Cardiac fibroblast (primary cell): ENCODE measurements at places on chromosomes 1 and 21.

DNA sequence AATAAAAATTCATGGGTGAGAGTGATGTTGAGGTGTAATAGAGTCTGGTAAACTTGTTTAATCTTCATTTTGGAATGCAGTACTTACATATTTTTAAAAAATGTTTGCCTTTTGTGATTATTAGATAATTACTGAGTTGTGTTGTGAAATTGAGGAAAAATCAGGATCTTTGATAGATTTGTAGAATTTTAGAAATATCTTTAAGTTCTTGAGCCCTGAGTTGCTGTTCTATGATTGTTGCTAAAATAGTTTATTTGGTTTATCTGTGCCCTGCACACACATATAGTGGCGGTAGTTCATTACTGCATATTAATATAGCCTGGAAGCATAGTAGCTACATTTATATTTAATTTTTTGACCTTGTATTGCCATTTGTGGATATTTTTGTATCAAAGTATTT, 1.6 kb downstream of the B3GALT2 start:
- no peak for DNase-seq

DNA sequence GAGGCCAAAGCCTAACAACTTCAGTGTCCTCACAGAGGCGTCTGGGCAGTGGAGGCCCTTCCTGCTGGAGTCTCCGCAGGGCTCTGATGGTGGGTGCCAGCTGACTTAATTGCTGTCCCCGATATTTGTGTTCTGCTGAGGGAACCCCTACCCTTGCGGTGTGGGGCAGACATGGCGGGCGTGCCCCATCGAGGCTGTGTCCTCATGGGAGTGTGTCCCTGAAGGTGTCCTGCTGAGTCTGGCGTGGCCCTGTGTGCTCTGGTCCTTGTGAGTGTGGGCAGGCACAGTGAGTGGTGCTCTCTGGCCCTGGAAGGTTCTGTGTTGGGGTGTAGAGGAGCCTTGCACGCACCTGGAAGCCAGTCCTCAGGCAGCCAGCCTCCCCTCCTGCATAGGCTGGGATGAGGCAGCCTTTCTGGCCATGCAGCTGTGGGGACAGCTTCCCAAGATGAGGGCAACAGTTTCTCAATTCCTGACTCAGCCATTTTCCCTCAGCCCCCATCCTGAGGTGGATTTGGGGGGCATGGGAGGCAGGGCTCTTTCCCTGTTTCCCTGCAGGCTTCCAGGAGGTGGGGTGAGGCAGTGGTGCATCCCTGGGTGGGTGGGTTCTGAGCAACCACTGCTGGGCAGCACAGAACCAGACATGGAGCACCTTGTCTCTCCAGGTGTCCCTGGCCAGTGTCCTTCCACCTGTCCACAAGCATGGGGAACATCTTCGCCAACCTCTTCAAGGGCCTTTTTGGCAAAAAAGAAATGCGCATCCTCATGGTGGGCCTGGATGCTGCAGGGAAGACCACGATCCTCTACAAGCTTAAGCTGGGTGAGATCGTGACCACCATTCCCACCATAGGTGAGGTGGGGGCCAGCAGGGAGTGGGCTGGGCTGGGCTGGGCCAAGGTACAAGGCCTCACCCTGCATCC, 6.5 kb downstream of the C1orf35 start:
- DNase-seq: no peak

DNA sequence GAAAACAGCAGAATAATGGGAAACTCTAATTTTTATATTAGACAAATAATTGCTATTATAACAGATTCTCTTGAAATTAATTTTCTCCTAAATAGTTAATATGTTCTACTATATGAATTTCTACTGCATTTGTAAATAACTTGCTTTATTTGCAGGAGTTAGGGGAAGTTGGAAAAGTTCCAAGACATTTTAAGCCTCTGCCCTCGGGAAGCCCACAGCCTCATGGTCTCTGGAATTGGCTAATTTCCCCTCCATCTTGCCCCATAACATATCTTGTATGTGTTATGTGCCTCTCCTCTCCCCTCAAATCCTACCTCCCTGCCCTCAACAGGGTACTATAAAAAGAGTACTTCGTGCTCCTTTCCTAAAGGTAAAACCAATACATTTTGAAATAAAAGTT, 271.4 kb upstream of the NR5A2 start:
- no peak for DNase-seq

DNA sequence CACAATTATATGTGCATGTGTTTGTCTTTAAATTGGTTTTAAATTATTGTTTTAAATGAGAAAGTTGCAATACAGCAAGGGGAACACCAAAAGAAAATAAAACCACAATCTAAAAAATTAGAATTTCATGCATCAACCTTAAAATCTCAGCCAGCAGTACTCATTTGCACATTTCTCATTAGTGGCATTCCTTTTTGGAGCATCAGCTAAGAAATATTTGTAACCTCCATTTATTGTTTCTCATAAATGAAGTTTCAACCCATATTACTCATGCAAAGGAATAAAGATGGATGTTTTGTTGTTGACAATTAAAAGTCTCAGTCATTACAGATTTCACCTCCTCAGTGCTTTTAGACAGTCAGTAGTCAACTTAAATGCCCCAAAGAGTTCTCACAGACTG, 160.1 kb downstream of the TBX15 start:
- no peak for DNase-seq

- DNase-seq: peak; percentile 49
Measured at GRCh38 chr1:54857746-54858561, 29.0 kb downstream of the DHCR24 start.

GRCh38 chr1:30852026-30852425, 56.5 kb downstream of the SDC3 start:
- DNase-seq: peak; percentile 86

DNA sequence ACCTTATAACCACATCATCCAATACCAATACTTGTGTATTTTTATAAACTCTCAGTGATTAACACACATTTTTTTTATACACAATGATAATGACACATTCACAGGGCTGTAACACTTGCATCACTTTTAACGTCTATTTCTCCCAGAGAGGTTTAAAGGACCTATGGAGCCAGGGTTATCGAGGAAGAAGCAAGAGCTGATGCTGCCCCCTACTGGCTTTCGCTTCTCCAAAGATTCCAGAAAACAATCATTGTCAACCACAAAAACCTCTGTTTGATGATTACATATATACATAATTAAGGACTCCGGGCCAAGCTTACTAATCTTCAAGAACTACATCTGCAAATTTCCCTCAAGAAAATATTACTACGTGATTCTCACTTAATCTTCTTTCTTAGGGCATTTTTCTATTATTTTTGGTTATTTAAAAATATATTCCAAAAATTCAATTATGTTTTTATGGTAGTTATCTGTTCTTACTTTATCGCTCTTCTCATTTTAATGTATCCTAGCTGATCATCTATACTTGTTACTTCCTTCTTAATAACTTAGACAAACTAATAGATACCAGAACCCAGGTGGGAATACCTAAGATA, 214.5 kb downstream of the VAV3 start:
- DNase-seq: peak; percentile 64

DNA sequence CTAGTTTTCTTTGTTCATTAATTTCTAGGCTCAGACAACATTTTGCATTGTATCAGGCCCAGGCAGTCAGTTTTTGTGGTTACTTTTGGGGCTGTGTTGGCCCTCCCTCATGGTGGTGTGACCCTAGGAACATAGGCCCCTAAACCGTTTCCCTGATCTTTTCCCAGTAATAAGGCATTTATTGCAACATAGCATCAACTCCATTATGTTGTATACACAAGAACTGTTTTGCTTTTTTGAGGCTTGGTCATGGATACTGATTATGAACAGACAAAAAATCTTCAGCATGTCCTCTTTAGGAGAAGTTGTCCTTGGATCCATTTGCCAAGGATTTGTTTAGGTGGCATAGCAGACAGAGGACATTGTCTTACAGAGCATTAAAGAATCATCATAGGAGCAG, 10.3 kb downstream of the B3GALT2 start:
- no peak for DNase-seq

DNA sequence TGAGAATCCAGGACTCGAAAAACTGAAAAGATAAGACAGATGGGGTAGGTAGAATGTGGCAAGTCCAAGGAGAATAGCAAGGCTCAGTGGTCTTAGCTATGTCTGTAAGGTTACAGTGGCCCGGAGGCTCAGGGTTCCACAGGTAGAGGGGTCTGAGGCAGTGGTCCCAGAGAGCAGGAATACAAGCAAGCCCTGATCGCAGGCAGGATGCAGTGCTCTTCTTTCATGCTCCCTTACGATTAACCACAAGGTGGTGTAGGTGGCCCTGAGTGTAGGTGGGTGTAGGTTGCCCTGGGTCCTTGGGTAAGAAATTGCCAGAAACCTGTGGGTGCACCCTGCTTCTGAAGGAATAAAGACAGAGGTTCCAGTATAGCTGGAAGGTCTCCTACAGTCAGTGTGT, 99.1 kb upstream of the RAB3GAP2 start:
- DNase-seq: no peak

DNA sequence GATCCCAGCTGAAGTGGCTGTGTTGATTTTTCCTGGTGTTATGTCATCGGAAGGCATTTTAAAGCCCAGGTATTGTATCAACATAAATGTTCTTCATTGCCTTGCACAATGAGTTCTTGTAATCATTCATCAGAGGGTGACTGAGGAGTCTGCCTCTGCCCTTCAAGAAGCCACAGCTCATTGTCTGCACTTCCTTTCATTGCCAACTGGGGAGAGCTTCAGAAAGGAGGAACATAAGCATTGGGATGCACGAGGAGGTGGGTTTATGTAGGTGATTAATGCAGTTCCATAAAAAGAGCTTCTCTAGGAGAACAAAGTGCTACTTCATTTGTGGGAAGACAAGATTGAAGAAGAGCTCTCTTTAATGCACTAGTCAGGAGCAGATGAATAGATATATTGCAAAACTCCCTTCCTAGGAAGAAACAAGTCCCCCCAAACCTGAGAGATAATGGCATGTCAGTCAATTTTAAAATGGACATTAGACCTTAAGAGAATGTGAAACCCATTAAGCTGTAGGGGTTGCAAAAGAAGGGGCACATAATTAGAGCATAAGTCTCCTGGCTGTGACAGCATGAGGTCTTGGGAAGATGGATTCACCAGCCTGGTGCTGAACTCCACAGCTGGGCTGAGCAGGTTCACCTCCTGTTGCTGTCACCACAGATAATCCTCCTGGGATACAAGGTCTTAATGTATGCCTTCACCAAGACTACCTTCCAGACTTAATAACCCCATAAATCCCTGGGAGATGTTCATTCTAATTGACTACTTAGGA, 124.6 kb downstream of the BACH1 start:
- peak; percentile 21 for DNase-seq

DNA sequence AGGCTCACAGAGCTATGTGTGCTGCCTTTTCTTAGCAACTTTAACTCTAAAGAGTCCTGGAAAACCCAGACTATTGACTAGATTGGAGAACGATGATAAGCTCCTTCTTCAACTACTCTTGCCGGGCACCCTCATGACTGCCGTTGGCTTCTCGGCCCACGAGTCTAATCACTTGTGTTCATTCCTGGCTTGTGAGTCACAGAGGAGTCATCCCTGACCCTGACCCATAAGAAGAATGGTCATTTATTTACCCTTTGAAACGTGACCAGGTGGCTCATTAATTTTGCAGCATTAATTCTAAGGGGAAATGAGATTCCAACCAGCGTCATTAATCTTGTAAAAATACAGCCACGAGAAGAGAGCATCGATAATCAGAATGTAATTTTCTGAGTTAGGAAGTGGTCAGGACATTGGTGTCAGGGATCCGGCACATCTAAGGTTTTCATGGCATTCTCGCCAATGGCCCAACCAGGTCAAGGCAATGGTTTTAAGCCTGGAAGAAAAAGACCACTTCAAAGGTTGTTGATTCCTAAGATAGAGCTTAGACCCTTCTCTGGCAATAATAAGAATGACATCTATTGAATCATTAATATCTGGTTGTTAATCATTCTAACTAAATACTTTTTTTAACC, 183.6 kb upstream of the RUNX1 start:
- DNase-seq: peak; percentile 84

GRCh38 chr1:16171314-16172151, 15.7 kb upstream of the EPHA2 start:
- no peak for DNase-seq

GRCh38 chr1:184379111-184379752, 7.6 kb upstream of the C1orf21 start:
- DNase-seq: no peak

DNA sequence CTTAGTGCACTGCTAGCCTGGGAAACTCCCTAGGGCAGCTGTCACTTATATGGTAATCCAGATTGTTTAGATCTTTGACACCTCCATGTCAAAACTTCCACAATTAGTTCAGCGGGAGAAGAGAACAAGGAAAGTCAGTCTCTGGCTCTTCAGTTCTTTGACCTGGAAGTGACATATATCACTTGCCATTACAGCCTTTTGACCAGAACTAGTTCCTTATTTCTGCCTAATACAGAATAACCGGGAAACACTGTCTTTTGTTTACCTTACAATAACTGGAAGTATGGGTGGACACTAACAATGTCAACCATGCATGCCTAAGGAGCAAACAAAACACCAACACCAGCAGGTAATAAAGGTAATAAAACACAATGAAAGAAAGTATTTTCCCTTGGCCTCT, 68.3 kb downstream of the C4BPA start:
- DNase-seq: no peak

- DNase-seq: peak; percentile 35
Measured at GRCh38 chr21:38631676-38632075, 133.4 kb upstream of the ERG start.

DNA sequence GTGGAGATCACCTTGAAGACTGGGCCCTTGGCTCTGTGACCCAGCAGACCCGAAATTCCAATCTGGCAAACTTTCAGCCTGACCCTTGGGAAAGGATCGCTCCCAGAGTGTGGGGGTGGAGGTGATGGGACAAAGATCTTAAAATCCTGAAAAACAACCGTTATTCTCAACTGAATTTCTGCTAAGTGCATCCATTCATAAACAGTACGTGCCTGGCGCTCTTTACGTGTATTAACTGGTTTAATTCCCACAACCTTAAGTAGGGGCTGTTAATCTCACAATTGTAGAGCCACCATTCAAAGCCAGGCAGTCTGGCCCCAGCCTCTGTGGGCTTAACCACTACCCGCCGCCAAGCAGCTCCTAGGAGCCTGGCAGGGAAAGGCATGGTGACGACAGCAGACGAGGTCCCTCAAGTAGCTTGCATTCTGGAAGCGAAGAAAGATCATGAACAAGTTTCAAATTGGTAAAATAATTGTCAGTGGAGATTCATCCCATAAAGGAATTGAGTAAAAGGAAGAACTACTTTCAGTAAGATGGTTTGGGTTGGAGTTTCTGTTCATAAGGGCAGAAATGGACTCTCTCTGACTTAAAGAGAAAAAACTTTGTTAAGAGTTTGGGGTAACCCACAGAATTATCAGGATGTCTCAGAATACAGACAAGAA, 11.4 kb upstream of the RGS16 start:
- DNase-seq: peak; percentile 52

DNA sequence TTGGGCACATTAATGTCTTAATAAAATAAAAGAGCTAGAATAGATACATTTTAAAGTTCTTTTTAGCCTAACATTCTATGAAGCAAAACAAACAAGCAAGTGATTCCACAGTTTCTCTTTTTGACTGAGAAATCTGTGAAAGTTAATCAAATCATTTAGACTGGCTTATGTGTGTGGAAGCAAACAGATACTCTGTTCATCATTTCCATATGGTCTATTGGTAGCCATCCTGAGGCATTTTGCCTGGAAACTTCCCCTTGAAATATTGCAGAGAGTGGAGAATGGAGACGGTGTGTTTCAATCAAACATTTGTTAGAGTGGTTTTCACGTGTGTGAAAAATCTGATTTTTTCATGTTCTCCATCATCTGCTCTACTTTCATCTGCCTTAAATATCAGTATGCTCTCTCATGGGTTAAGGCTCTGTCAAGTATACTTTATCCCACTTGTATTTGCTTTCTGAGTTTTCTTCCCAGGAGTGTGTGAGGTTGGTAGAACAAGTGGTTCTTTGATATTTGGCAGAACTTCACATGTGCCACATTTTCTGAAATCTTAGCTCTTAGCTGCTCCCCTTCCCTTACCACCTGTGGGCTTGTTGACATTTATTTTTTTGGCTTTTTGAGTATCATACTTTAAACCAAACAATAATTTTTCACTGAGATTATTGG, 139.1 kb upstream of the PTGFR start:
- DNase-seq: no peak
